ENCODE measurements at places on chromosomes 7 and 10. TPM values are rescaled to one million over a fixed set of nuclear protein-coding genes. Genes with fewer than 3 reads are reported as not detected.

PAX4 gene
- total RNA-seq = not detected

STRIP2 gene
- 0.26 TPM for total RNA-seq

WIPF3 gene
- 0.33 TPM for total RNA-seq

SFXN4 gene
- total RNA-seq = 32.0 TPM

TAS2R41 gene
- total RNA-seq = not detected

PTTG1IP2 gene
- total RNA-seq = not detected

RBM17 gene
- total RNA-seq = 54.5 TPM

DNA sequence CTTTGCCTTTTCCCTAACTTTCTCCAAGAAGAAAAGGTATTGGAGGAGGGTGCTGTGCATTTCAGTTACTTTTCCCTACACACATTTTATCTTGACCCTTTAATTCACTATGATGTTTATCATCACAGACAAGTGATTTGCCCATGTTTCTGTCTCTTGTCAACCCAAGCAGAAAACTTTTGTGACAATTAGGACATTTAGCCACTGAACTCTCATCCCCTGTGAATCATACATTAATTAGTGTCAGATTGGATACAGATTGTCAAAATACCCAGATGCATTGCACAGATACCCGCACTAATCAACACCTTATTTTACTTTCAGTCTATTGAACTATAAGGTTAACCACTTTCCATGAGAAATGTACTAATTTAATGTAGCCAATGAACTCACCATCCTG is 912.9 kb downstream of the SORCS1 start:
- H3K36me3 ChIP-seq = no peaks in the 10 kb centered on the region
- H3K27me3 ChIP-seq = no peaks in the 10 kb centered on the region
- H3K27ac ChIP-seq = no peak overlapping the region

- no peaks in the 10 kb centered on the region for H3K27me3 ChIP-seq
- DNase-seq = no peak
- peaks cover 5% of the 10 kb centered on the region for H3K36me3 ChIP-seq
- peaks cover 16% of the 10 kb centered on the region for H3K4me1 ChIP-seq
- no peak overlapping the region for H3K27ac ChIP-seq
- H3K4me3 ChIP-seq = no peak overlapping the region
Measured at GRCh38 chr10:133397938-133398337, 4.0 kb downstream of the MTG1 start.

- H3K36me3 ChIP-seq = no peaks in the 10 kb centered on the region
- H3K4me3 ChIP-seq = no peak overlapping the region
- no peak overlapping the region for H3K27ac ChIP-seq
- DNase-seq = no peak
Measured at GRCh38 chr7:27966219-27966780, 214.3 kb downstream of the JAZF1 start.

- H3K4me3 ChIP-seq = no peak overlapping the region
- no peaks in the 10 kb centered on the region for H3K4me1 ChIP-seq
- H3K27ac ChIP-seq = no peak overlapping the region
- H3K27me3 ChIP-seq = no peaks in the 10 kb centered on the region
Measured at GRCh38 chr7:152865461-152865860, 105.9 kb downstream of the ACTR3B start.

GRCh38 chr7:129948338-129948737 is 4.4 kb downstream of the UBE2H start:
- H3K27ac ChIP-seq = peak overlapping the region; percentile 98
- H3K4me3 ChIP-seq = no peak overlapping the region
- no peak for DNase-seq
- no peaks in the 10 kb centered on the region for H3K27me3 ChIP-seq
- H3K36me3 ChIP-seq = no peaks in the 10 kb centered on the region
- peaks cover 46% of the 10 kb centered on the region for H3K4me1 ChIP-seq

- no peak for DNase-seq
- H3K27me3 ChIP-seq = no peaks in the 10 kb centered on the region
- no peak overlapping the region for H3K4me3 ChIP-seq
- H3K27ac ChIP-seq = no peak overlapping the region
Measured at GRCh38 chr10:113961182-113962031, 82.3 kb upstream of the ADRB1 start.

DNA sequence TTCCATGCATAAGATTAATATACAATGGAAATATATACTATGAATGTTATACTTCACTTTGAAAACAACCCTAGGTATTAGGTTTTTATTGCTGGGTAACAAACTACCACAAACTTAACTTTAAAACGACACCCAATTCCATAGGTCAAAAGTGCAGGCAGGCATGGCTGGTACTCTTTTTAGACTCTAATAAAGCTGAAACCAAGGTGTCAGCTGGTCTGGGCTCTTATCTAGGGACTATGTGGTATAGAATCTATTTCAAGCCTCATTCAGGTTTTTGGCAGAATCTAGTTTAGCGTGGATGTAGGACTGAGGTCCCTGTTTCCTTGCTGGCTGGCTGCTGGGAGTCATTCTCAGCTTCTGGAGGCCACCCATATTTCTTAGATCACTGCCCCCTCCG is 65.0 kb upstream of the TMEM168 start:
- no peak overlapping the region for H3K27ac ChIP-seq
- H3K4me3 ChIP-seq = no peak overlapping the region
- peaks cover 4% of the 10 kb centered on the region for H3K4me1 ChIP-seq
- no peak for DNase-seq
- no peaks in the 10 kb centered on the region for H3K36me3 ChIP-seq

DNA sequence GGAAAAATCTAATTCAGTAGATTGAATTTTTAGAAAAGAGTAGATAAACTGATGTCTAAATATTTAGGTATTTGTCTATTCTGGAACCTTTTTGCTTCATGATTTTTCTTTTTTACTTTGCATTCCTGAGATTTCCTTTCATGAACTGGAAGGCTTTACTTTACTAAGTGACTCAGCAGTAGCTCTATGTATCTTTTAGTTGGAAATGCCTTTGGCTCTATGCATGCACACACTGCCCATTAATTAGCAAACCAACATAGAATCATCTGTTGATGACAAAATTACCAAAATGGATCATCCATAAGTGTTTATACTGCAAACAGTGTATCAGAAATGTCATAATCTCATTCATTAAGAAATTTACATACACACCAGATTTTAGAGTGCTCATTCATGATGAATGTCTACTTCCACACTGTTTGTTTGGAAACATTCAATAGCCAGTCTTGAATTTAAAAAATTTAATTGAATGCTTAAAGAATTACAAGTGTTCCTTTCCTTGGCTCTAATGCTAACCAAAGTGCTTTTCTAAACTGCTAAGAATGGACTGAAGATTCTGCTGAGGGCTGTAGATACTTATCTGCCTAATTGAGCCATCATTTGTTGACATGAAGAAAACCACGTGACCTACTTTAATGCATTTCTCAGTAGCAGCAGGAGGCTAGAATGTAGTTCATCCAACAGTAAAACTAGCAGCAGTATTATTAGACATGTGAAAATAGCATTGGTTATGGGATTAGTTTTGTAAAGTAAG is 282.0 kb downstream of the ADK start:
- no peaks in the 10 kb centered on the region for H3K36me3 ChIP-seq
- no peak overlapping the region for H3K4me3 ChIP-seq
- no peak overlapping the region for H3K27ac ChIP-seq
- no peaks in the 10 kb centered on the region for H3K4me1 ChIP-seq

DNA sequence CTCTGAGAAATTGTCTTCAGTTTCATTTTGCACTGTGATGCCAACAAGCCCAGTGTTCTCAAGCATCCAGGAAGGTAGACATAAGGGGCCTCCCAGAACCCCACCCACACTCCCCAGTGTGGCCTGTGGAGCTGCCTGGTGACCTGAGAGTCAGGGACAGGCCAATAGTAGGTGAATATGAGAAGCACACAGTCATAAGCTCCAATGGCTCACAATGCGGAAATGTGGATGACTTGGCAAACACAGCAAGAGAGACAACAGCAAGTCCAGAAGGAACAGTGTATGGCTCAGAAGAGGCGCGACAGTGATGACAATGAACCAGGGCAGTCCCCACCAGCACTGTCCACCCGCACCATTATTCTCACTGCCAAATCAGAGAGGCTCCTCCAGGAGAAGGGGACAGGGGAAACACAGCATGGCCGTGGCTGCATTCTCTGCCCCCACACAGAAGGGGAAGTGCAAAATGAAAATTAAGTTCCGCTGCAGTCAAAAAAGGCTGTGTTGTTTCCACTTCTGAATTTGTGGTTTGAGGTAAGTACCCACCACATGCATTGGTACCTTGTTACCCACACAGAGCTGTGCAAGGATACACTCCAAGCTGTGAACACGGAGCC is 419.8 kb downstream of the GRID1 start:
- no peak for DNase-seq
- H3K4me1 ChIP-seq = no peaks in the 10 kb centered on the region
- H3K36me3 ChIP-seq = no peaks in the 10 kb centered on the region
- no peak overlapping the region for H3K27ac ChIP-seq

DNA sequence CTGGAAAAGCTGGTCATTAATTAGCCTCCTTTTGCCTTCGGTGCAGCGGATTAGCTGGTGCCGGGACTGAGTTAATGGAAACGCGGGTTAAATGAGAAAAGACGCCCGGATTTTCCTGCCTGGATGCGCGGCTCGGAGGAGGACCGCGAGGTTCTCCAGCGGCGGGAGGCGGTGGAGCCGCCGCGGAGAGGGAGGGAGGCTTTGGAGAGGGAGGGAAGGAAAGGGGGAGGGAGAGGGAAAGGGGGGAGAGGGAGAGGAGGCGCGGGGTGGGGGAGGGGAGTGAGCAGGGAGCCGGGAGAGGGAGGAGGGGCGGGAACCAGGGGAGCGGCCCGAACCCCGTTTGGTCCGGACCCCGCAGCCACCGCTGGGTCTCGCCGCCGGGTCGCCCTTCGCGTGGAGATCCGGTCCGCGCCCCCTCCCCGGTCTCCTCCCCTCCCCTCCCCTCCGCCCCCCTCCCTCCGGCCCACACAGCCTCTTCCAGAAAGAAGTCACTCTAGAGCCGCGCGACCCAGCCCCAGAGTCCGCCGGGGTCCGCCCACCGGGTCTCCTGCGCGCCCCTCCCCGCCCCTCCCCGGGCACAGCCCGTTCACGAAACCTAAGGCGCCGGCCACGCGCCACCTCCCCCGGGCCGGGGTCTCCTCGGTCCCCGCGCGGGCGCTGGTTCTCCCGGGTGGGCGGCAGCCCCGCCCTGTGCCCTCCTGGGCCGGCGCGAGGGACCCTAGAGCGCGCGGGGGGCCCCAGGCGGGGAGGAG is 347.5 kb downstream of the DNAJB6 start:
- no peaks in the 10 kb centered on the region for H3K27me3 ChIP-seq
- H3K4me1 ChIP-seq = no peaks in the 10 kb centered on the region
- no peak overlapping the region for H3K4me3 ChIP-seq
- no peak overlapping the region for H3K27ac ChIP-seq
- no peak for DNase-seq

GRCh38 chr10:132962623-132963429 is 20.5 kb upstream of the CFAP46 start:
- peak overlapping the region; percentile 67 for H3K27ac ChIP-seq
- DNase-seq = no peak
- H3K27me3 ChIP-seq = no peaks in the 10 kb centered on the region
- no peak overlapping the region for H3K4me3 ChIP-seq

GRCh38 chr10:101114646-101115045 is 16.5 kb upstream of the TLX1 start:
- no peaks in the 10 kb centered on the region for H3K27me3 ChIP-seq
- no peaks in the 10 kb centered on the region for H3K4me1 ChIP-seq
- H3K27ac ChIP-seq = no peak overlapping the region
- no peak for DNase-seq
- H3K4me3 ChIP-seq = no peak overlapping the region

- no peaks in the 10 kb centered on the region for H3K27me3 ChIP-seq
- no peaks in the 10 kb centered on the region for H3K36me3 ChIP-seq
- no peak overlapping the region for H3K27ac ChIP-seq
- H3K4me1 ChIP-seq = no peaks in the 10 kb centered on the region
- no peak overlapping the region for H3K4me3 ChIP-seq
Measured at GRCh38 chr7:26688936-26689506, 175.4 kb downstream of the SKAP2 start.

- H3K4me1 ChIP-seq = no peaks in the 10 kb centered on the region
- no peak for DNase-seq
- H3K27ac ChIP-seq = no peak overlapping the region
Measured at GRCh38 chr10:36880898-36881297, 244.5 kb upstream of the ANKRD30A start.

GRCh38 chr7:130379921-130380860 is at the start of gene CPA1:
CPA1 (plus strand) TSS chr7:130380494; CDS start chr7:130380521, 27 bp downstream.
- H3K27ac ChIP-seq = peak within 1 kb of the TSS; percentile 99
- peak within 1 kb of the TSS; percentile 65 for H3K4me3 ChIP-seq
- H3K27me3 ChIP-seq = no peaks in the 10 kb centered on the region
- peaks cover 80% of the 10 kb centered on the region for H3K4me1 ChIP-seq

- DNase-seq = peak; percentile 9
- no peaks in the 10 kb centered on the region for H3K27me3 ChIP-seq
- H3K4me3 ChIP-seq = no peak overlapping the region
- no peak overlapping the region for H3K27ac ChIP-seq
Measured at GRCh38 chr7:924541-925231, 29.8 kb downstream of the ADAP1 start.

DNA sequence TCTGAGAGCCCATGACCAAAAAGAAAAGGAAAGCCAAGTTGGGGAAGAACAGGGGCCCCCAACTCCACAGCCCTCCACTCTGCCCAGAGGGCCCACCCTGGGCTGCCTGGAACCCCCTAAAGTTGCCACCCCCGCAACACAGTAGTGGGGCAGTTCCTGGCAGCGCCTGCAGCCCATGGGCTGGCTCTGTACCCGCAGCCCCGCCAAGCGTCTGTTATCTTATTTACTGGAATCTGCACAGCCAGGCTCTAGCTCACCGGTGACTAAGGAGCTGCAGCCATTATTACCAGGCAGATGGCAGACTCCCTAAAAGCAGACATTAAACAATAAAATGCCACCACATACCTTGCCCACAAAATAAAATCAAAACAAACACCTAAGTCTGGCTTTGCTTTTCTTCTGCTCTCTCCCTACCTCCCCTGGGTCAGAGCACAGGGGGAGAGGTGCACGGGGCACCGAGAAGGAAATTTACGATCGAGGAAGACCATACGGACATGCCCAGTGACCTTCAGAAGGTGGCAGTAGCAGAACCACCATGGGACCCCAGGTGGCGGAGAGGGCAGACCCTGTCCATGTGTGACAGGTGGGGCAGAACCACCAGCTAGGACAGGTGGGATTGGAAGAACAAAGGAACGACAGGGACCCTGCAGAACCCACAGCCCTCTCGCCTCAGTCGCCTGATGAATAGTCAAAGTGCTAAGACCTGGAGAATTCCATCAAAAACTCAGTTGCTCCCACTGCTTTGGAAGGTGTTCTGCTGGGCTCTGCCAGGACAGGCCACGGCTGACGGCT is 66.3 kb downstream of the PRKAG2 start:
- H3K27me3 ChIP-seq = no peaks in the 10 kb centered on the region
- peak; percentile 70 for DNase-seq
- H3K27ac ChIP-seq = peak overlapping the region; percentile 58
- H3K36me3 ChIP-seq = no peaks in the 10 kb centered on the region
- H3K4me3 ChIP-seq = no peak overlapping the region

DNA sequence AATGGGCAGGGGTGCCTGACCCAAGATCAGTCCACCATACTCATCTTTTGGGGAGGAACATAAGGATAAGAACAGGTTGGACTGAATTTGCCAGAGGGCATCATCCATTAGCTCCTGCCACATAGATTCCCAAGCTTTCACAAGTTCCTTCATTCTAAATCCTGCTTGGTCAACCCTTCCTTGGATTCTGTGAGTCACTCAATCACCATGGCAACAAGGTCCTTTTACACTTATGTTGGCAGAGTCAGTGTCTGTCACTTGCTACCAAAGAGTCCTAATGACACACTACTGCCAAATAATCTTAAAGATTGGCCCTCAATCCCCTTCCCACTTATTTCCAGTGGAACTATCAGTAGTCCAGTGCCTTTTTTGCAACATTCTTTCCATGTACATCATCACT is 5.0 kb upstream of the LGI1 start:
- no peak for DNase-seq
- H3K4me3 ChIP-seq = no peak overlapping the region
- H3K4me1 ChIP-seq = no peaks in the 10 kb centered on the region
- H3K36me3 ChIP-seq = no peaks in the 10 kb centered on the region
- no peak overlapping the region for H3K27ac ChIP-seq

All from body of pancreas (tissue), 4 donors.